ENCODE measurements at places on chromosomes 5 and 9.
A peak's percentile ranks its signal among the peaks of the same experiment; 100 is the strongest.

DNA sequence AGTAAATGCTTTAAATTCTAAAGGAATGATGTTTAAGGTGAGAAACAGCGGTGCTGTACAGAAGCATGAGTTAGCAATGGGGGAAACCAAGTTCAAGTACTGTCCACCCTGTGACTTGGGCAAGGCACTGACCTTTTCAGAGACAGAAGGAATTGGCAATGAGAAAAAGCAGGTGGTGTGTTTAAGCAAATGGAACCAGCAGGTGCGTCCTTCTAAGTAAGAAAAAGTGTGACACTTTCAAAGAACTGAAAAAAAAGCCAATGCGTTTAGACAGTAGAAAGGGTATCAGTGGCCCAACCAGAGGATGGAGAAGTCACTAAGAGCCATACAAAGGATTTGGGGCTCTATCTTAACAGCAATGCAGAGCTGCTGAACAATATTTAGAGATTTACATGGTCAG, 250.6 kb downstream of the PAPPA start:
- no peak for DNase-seq

GRCh38 chr5:77908787-77909186, 132.6 kb upstream of the TBCA start:
- no peak for DNase-seq

- DNase-seq: no peak
These were observed 82.2 kb downstream of the STK10 start for GRCh38 chr5:172105811-172106210.

GRCh38 chr5:59833448-59833847, 60.1 kb downstream of the PDE4D start:
- no peak for DNase-seq

GRCh38 chr5:143228597-143229293, 174.7 kb downstream of the NR3C1 start:
- no peak for DNase-seq

DNA sequence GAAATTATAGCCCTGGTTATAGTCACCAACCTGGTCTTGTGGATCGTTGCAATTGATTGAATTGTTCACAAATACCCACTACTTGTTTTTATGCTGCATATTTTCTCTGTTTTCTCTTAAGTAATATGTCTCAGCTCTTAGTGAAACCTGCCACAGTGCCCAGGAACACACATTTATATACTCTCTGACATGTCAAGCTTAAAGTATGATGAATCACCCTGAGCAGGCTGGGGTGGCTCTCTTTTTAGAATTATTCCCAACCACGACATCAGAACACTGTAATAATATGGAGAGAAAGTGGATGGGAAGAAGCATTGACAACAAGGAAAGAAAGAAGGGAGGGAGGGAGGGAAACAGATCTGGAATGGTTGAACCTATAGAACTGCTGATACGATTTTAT, 72.8 kb upstream of the ZNF608 start:
- DNase-seq: no peak

DNA sequence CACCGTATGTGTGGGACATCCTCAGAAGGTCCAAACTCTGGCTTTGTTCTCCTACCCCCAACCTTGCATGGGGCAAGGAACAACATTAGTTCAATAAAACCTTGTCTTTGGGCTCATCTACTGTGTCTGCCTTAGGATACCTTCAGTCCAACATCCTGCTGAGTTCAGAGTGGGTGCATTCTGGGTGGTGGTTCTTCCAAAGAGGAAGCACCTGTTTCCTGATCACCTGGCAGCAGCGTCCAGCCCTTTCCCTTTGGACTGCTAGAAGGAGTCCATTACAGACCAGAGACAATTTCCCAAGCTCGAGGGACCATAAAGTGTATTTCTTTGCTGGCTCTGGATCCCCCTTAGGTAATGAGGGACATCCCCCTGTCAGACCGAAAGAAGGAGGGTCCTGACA, 154.1 kb downstream of the SEMA6A start:
- DNase-seq: no peak

DNA sequence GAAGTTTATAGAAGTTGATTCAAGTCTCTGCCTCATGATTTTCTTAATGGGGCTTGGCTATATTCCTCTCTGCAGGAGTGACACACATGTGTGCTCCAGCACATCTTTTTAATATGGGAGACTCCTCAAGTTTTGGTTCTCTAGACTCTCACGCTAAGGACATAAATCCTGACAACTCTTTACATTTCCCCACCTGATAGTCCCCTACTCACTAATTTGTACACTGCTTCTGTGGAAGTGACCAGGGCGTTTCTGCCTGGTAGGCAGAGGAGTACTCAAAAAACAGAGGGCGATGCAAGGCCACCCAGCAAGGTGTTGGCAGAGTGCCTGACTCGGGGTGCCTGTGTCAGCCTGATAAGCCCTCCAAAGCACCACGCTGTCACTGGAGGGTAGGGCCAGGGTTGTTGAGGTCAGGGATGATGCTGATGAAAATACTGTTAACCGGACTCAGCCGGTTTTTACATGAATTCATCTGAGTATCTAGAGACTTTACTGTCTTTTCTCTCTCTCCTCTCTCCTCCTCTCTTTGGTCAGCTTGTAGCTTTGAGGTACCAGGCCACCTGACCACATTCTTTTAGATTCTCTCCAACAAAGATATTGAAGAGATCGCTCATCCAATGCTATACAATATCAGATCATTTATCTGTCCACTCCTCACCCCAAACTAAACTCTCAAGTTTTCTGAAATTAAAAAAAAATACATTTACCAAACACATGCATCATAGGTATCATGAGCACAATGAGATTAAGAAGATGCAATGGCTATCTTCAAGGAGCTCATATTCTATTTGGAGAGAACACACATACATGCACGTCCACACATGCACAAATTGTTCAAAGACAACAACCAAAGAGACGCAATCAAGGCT, 205.2 kb downstream of the PIK3R1 start:
- no peak for DNase-seq

- no peak for DNase-seq
These were observed 40.8 kb upstream of the HMHB1 start for GRCh38 chr5:143771189-143771588.

- no peak for DNase-seq
These were observed 188.0 kb downstream of the TARS1 start for GRCh38 chr5:33628796-33629195.

DNA sequence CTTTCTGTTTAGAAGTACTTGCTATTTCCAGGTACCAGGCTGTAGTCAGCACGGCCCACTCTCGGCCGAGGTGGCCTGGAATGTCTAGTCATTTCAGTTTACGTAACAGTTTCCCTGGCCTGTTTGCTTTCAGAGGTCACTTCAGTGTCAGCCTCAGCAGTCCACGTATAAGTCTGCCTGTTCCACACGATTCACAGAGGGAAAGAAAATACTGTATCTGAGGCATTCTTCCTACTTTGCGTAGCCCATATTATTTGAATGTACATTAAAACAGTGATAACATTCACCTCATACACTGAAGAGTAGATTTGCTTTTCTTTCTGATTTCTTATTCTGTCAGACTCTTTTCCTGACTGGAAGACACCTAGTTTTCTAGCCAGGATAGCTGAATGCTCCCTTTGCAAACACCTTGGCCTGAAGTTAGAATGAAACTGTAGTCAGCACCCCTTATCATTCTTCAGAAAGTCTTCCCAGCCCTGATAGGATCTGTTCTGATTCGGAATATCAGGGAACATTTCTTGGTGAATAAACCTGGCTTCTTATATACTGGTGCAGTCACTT, 140.9 kb downstream of the AOPEP start:
- DNase-seq: peak; percentile 65

DNA sequence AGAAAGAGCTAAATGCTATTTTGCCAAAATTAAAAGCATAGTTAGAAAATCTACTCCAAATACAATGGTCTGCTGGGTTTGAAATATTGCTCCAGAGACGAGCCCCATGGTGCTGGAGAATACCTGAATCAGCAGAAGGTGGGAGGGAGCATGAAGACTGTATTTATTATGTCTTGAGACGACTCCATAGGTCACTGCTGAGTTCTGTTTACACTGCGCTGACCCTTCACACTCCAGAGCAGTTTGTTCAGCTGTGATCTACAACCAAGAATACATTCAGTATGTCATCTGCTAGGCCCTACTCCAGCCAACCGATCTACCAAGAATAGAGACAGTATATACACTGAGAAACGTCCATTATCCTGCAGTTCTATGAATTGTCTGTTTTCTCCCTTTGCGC, 150.5 kb downstream of the TLE1 start:
- no peak for DNase-seq

DNA sequence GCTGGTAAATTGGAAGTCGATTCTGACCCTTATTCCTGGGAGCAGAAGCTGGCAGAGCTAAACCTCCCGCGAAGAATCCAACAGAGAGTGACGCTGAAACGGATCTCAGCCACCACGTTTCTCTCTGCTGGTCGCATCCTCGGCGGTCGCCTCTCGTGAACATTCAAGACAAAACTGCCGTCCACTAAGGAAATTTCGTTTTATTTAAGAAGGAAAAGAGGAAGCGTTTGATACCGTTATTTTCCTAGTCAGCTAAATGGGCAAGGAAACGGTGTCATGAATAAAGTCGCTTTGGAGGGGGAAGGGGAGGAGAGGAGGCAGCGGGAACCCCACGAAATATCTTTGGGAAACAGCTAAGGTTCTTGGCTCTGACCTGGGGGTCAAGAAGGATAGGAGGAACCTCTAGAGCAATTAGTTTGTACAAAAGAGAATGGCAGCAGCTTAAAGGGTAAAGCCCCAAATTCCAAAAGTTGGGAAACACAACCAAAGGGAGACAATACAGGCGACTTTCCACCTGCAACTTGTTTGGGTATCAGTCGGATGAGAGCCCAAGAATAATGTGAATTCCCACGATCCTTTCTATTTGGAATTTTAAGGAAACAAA, 1.9 kb downstream of the FOXB2 start:
- DNase-seq: no peak

DNA sequence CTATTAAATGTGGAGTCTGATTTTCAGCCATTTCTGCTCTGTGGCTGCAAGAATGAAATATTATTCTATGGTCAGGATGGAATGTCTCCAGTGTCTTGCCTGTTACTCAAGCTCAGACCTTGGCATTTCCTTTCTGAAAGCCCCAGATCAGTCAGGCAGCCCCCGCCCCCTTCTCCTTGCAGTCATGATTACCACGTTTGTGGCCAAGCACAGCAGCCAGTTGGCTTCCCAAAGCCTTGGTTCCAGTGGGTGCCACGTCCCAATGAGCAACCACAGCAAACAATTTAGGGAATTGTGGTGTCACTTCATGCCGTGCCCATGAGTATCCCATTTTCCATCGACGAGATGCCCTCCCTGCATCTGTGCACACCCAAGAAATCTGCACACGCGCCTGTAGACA, 9.7 kb upstream of the OBP2A start:
- peak; percentile 74 for DNase-seq

- no peak for DNase-seq
These were observed 99.5 kb downstream of the GCNT1 start for GRCh38 chr9:76558465-76558864.

- no peak for DNase-seq
These were observed 82.9 kb downstream of the GRAMD2B start for GRCh38 chr5:126506079-126506478.

DNA sequence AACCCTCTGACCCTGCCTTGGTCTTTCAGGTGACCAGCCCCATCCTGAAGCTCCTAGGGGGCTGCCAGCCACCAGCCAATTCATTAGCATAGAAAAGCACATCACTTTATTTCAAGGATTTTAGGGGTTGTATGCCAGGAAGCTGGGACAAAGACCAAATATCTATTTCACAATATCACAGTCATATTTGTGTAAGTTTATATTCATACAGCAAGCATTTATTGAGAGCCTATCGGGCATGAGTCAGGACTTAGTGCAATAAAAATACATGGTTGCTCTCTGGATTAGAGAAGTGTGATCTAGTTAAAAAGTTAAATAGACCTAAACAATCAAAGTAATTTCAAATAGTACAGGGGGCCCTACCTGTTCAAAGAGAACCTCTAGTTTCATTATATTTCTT, 113.8 kb downstream of the ERCC6L2 start:
- peak; percentile 39 for DNase-seq

DNA sequence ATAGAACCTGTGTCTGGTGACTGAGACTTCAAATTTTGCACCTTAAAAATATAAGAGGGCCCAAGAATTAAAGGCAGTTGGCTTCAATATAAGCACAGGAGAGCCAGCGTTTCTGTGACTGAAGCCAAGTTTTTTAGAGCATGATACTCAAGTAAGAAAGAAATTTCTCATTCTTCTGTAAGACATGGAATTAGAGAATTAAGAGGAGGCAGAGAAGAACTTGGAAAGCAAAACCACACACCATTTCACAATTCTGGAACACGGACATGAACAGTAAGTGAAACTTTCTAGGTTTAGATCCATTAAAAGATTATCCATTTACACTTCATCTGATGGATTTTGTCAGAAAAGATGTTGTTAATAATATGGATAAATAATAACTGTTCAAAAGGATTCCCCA, 8.9 kb upstream of the AGXT2 start:
- DNase-seq: peak; percentile 12

GRCh38 chr5:117473165-117473564, 898.5 kb upstream of the SEMA6A start:
- no peak for DNase-seq

GRCh38 chr9:14417237-14417636, 103.3 kb upstream of the NFIB start:
- peak; percentile 27 for DNase-seq

Data from GM03348 (cell line).